Ecto neural progenitor cell (in vitro differentiated cells): ENCODE measurements at places on chromosomes 2 and 18.
A peak's percentile ranks its signal among the peaks of the same experiment; 100 is the strongest.

- DNase-seq = peak; percentile 32
Observed at GRCh38 chr2:10889651-10890215, 22.0 kb upstream of the KCNF1 start.

DNA sequence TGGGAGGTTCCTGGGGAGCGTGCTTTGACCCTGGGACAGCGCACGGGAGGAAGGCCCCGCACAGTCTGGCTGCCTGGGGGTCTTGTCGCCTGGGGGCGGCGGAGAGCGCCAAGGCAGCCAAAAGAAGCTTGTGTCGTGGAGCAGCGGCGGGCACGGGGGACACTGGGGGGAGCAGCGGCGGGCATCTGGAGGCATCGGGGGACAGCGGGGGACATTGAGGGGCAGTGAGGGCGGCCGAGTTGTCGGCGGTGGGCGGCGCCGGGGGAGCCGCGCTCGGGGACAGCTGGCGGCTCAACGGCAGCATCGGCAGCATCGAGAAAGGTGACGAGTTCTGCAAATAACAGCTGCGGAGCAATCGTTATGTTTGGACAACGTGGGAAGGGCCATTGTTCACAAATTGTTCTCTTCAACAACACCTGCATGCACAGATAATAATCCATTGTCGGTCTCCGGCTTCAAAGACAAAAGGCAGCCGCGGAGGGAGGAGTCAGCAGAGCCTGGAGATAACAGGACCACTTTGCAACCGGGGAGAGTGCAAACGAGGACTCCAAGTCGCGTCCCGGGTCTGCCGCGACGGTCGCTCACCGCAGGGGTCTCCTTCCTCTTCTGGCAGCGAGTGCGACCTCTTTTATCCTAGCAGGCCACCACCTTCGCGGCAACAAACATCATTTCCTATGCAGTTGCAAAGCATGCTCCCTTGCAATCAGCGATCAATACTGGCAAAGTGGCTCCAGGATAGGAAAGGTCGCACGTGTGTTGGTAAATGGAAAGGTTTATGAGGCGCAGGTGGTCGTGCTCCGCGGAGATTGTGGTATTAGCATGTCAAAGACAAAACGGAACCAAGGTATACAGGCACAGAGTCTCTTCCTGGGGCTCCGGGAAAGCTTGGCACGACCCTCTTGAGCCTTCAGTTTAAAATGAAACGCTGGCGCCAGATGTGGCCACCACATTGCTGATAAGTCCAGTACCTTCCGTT, 132.3 kb upstream of the DLX2 start:
- DNase-seq = peak; percentile 65

DNA sequence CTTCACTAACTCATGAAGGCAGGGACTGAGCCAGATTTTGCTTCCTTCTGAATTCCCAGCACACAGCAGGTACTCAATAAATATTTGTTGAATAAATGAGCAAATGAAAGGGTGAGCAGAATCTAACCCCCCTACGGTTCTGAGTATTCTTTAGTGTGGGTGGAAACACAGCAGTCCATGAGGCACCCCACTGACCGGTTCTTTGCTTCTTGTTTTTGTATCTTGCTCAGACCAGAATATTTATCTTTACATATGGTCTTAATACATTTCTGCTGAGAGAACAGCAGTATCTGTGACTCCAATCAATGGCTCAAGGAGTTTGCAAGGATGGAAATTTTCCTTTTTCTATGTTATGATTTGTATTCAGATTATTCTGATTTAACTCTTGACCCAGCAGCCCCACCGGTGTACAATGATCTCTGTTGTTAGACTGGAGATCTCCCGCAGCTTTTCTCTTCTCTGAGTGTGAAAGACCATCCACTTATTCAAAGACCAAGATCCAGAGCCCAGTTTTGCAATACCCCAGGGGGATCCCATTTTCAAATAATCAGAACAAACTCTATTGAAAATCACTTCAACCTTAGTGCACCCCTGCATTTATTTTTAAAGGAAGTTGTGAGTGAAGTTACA, 506.5 kb upstream of the TNP1 start:
- DNase-seq = no peak

DNA sequence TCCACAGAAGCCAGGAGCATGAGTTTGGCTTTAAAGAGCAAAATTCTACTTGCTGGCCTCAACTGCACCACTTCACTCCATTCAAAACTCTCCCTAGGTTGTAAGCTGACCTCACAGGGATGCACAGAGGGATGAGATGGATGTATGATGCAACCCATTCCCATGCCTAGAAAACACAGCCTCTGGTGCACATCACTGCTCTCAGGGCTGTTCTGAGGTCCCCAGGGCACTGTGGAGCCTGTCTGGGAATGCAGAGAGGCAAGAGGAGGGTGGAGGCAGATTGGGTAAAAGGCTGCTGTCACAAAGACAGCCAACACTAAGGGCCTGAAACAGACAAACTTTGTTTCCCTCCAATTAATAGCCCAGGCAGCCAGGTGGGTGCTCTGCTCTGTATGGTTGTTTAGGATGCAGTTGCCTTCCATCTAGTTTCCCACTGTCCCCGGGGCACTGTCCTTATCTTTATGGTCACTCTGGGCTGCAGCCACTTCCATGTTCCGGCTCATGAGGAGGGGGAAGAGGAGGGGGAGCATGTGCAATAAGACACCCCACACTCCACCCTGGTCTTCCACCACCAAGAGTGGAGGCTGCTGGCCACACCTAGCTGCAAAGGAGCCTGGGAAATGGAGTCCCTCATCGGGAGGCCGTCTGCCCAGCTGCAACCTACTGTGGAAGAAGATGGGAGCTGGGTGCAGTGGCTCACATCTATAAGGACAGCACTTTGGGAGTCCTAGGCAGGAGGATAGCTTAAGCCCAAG, 7.0 kb downstream of the GPR45 start:
- no peak for DNase-seq

GRCh38 chr2:236852100-236852976, 233.4 kb upstream of the COPS8 start:
- no peak for DNase-seq

GRCh38 chr2:168633200-168633599, 169.2 kb upstream of the NOSTRIN start:
- no peak for DNase-seq

GRCh38 chr2:8676191-8676920, 5.5 kb upstream of the ID2 start:
- DNase-seq = peak; percentile 68

DNA sequence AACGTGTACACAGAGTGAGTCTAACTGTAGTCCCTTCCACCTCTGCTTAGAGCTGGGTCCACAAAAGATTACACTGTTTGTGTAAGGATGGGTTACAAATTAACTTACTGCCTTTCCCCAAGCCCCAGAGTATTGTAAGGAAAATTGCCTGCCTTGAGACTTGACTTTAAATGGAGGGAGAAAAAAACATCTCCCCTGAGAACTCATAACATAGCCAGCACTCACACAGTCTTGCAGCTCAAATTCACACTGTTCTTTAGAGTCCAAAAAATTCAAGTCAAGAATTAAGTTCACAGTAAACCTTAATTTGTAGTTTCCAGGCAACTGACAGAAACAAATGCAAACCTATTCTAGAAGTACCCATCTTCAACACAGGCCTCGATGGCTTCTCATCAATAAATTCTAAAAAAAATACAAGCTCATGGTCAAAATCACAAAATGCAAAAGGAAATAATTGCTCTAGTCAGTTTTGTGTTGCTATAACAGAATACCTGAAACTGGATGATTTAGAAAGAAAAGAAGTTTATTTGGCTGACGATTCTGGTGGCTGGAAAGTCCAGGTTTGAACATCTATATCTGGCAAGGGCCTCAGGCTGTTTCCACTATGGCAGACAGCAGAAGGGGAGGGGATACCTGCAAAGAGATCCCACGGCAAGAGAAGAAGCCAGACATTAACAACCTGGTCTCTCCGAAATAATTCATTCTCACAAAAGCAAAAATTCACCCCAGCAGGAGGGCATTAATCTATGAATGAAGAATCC, 34.6 kb upstream of the TMEM17 start:
- no peak for DNase-seq

- no peak for DNase-seq
Observed at GRCh38 chr18:56068701-56069100, 480.7 kb upstream of the TCF4 start.

DNA sequence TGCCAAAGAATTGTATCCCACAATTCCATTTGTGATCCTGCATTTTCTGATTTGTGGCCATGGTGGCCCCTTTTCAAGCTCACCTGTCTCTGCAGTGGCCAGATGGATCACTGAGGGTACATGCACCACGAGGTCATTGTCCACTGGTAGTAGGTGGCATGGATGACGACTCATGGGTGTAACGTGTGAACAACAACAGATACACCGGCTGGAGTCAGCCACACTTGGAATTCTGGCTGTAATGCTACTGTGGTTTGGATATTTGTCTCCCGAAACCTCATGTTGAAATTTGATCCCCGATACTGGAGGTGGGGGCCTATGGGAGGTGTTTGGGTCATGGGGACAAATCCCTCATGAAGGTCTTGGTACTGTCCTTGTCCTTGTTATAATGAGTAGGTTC, 102.2 kb upstream of the TAF1B start:
- no peak for DNase-seq

DNA sequence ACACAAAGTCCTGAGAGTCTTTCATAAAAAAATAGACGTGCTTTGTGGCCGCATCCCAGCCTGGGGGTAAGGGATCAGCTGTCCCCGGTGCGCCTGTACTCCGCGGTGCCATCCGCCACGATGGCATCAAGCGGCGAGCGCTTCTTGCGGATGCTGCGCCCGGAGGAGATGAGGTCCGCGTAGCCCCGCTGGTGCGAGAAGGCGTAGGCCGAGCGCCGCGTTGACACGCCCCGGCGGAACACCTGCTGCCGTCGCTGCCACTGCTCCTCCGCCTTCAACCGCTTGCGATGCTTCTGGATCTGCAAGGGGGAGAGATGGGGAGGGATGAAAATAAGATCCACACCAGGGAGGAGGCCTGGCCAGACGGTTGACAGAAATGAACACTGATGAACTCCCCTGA, 26.8 kb upstream of the NARS1 start:
- DNase-seq = no peak

DNA sequence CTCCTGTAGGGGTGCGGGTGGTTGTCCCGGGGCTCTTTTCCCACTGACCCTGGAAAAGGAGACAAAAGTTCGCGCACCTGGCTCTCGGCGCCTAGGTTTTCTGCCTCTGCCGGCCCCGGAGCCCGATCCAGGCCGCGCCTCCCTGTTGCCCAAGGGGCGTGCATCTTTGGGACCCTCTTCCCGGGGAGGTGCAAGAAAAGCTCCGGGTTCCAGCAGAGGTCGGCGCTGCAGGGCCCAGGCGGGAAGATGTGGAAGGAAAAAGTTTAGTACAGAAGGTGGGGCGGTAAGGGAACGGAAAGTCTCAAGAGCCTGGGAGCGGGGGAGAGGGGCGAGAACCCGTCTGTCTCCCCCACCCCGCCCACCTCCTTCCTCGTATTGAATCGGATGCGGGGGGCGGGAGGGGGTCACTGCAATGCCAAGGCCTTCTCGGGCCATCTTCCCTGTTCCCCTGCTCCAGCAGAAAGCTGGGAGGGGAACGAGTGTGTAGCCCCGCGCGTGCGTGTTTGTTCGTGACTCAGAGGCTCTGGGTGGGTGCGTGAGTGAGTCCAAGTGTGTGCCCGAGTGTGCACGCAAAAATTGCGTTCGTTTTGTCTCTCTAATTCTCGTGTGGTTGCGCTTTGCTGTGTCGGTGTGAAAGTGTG, 6.3 kb upstream of the EN1 start:
- peak; percentile 64 for DNase-seq

DNA sequence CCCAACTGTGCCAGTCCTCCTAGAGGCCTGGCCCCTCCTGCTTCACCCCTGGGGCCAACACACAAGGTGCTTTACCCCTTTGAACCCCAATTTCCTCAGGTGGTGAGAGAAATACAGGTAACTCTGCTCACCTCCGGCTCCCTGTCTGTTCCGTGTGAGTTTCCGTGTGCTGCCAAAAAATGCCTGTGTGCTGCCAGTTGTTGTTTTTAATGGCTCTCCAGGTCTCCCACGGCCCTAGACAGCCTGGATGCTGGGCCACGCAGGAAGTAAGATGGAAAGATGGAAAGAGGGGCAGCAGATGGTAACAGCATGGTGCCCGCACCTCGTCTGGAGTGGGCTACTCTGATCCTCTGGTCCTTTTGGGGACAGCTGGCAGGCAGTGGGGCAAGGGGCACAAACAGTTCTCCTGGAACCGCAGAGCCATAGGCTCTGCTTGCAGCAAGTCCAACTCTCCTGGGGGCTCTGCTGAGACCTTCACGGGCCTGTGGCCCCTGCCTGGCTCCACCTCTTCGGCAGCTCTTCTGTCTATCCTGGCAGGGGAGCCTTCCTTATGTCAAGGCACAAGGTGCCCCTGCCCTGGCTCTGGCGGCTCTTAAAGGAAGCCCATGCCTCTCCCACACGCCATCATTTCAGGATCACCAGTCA, 4.3 kb upstream of the ARHGEF4 start:
- no peak for DNase-seq

- no peak for DNase-seq
Observed at GRCh38 chr2:193272011-193272410, 1077.3 kb upstream of the TMEFF2 start.

GRCh38 chr2:1644427-1644826, 99.9 kb downstream of the PXDN start:
- no peak for DNase-seq

DNA sequence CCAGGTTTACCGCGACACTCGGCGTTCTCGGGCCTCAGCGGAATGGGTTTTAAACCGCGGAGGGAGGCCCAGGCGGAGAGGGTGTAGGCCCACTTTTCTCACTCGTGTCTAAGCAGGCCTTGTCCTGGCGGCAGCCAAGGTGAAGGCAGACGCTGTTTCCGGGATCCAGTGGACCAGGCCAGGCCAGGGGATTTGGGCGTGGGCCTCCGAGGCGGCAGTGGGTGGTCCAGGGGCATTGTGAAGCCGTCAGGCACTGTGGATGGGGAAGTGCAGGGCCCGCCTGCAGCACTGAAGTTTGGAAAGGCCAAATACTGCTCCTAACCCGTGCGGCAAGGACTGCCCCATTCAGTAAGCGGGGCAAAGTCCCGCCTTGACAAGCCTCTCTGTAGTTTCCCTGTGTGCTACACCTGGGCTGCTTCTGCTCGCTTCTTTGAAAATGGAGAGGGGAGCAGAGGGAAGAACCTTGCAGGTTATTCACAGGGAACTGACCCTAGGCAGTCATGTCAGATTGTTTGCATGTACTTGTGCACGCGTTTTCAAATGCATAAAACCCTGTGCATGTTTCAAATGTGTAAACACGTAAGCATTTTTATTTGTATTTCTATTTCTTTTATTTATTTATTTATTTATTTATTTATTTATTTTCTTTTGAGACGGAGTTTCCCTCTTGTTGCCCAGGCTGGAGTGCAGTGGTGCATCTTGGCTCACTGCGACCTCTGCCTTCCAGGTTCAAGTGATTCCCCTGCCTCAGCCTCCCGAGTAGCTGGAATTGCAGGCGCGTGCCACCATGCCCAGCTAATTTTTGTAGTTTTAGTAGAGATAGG, 7.5 kb upstream of the DLX2 start:
- DNase-seq = no peak

GRCh38 chr2:109331896-109332848, 203.2 kb downstream of the SH3RF3 start:
- DNase-seq = no peak

DNA sequence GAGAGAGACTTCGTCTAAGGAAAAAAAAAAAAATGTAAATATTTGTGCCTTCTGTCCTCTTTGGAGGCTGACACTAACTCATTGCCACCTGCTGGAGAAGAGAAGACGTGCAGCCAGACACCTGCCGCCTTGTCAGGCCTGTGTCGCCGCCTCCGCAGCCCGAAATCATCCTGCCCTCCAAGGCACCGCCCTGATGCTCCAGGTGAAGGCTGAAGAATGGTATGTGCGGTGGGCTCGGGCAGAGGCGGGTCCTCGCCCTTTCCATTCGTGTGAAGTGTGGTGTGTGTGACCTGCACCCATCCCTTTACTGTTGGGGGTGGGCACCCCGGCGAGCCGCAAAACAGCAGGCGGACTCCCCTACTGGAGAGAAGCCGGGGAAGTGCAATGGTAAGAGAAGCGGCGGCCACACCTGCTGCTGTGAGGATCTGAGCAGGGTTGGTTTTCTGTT, 60.4 kb downstream of the FAM161A start:
- DNase-seq = peak; percentile 78
